ENCODE measurements at places on chromosomes 13 and 19.

DNA sequence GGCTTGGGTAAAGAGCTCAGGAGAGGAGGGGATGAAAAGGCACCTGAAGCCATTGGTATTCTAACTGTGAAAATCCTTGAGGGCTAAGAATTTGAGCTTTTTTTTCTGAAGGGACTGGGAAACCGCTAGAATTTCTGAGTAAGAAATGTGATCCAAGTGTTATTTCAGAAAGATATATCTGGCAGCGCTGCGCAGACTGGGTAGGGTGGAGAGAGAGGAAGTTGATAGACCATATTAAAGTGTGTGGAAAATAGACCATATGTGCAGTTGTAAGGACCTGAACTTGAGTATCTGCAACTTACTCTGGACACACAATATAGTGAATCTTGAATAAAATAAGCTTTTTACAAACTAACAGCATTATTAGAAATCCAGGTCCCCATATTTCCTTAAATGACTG is 427.4 kb downstream of the NDFIP2 start:
- DNase-seq: no peak

DNA sequence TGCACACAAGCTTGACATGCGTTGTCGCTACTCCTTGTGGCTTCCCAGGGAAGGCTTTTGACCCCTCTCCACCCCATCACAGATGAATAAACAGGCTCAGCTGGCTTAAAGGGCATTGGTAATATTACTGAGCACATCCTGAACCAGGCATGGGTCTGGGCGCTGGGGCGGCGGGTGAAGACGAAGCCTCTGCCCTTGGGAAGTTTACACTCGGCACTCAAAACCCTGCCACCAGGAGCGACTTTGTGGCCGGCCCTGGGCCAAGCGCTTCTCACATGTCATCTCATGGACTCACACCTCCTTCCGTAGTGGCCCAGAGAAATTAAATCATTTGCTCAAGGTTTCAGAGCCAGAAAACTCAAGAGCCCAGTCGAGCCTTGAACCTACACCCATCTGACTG is 32.6 kb upstream of the ASF1B start:
- no peak for DNase-seq

GRCh38 chr13:38693641-38694040 is 6.8 kb downstream of the FREM2 start:
- DNase-seq: no peak

DNA sequence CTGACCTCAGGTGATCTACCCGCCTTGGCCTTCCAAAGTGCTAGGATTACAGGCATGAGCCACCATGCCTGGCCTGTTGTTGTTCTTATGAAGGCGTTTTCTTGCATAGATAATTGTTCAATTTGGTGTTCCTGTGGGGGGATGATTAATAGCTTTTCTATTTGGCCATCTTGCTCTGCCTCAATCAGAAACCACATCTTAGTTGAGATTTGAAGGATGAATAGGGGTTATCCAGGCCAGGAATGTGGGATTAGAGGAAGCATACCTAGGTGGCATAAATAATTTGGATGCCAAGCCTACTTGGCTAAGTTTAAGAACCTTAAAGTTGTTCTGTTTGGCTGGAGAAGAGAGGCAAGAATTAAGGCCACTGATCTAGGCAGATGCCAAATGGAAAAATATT is 44.4 kb downstream of the CCNA1 start:
- no peak for DNase-seq

Measured in cerebellar nuclear complex (tissue), 1 donor.